IgD-negative memory B cell (primary cell): ENCODE measurements at places on chromosomes 5 and 9. TPM values are rescaled to one million over a fixed set of nuclear protein-coding genes. Genes with fewer than 3 reads are reported as not detected.

N4BP3 gene
- 10.1 TPM for polyA plus RNA-seq

GFM2 gene
- 8.5 TPM for polyA plus RNA-seq

IFNK gene
- not detected for polyA plus RNA-seq

FAM151B gene
- not detected for polyA plus RNA-seq

CCDC112 gene
- polyA plus RNA-seq, result 10.8 TPM

SLC36A2 gene
- not detected for polyA plus RNA-seq

C9orf72 gene
- 15.3 TPM for polyA plus RNA-seq

IFNA13 gene
- not detected for polyA plus RNA-seq

CEL gene
- not detected for polyA plus RNA-seq

INSL4 gene
- not detected for polyA plus RNA-seq

GFI1B gene
- polyA plus RNA-seq, result 0.74 TPM

OTP gene
- not detected for polyA plus RNA-seq

ZNF462 gene
- not detected for polyA plus RNA-seq

KIF24 gene
- polyA plus RNA-seq, result not detected

HSPB3 gene
- polyA plus RNA-seq, result not detected

ZNF484 gene
- 4.3 TPM for polyA plus RNA-seq

DMRT3 gene
- not detected for polyA plus RNA-seq

TMOD1 gene
- 2.8 TPM for polyA plus RNA-seq

PCDHGB4 gene
- 0.08 TPM for polyA plus RNA-seq

TPPP gene
- polyA plus RNA-seq, result not detected

ARSI gene
- not detected for polyA plus RNA-seq

ROR2 gene
- not detected for polyA plus RNA-seq

BTNL8 gene
- not detected for polyA plus RNA-seq

SYK gene
- 314 TPM for polyA plus RNA-seq
